GM10248 (cell line): ENCODE measurements at places on chromosomes 2 and 18.

DNA sequence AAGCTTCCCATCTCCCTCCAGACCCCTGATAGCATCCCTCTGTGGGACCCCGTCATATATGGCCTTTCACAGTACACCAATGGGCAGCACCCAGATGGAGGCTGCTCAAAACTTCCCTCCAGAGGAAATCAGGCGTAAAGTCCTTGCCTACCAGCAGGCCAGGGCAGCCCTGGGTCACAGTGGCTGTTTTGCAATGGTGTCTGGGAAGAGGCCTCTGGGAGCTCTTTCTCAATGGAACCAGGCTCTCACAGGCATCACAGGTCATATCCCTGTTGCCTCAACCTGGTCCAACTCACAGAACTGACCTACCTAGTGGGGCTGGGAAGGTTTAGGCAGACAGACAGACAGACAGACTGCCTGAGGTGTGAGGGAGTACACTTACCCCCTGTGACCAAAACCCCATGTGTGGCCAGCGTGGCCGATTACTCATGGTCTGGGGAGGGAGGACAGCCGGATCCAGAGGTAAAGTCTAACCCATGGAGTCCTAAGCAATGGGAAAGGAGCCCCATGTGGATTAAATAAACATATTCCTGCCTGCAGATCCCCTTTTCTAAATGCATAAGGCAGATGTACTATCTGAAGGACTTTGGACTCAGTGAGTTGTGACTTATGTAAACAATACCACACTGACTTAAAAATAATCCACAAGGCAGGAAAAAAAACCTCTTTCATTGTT lies 58.2 kb downstream of the BCL2L11 start:
- no peak for DNase-seq

- no peak for DNase-seq
These were observed 641.7 kb downstream of the NR4A2 start for GRCh38 chr2:155690785-155691184.

DNA sequence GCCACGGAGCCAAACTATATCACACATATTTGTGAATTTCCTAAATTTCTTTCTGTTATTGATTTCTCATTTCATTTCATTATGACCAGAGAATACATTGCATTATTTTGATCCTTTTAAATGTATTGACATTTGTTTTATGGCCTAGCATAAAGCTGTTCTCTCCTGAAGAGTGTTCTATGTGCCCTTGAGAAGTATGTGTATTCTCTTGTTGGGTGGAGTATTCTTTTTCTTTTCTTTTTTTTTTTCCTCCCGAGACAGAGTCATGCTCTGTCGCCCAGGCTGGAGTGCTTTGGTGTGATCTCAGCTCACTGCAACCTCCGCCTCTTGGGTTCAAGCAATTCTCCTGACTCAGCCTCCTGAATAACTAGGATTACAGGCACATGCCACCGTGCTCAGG lies 5.2 kb downstream of the HAUS1 start:
- no peak for DNase-seq

DNA sequence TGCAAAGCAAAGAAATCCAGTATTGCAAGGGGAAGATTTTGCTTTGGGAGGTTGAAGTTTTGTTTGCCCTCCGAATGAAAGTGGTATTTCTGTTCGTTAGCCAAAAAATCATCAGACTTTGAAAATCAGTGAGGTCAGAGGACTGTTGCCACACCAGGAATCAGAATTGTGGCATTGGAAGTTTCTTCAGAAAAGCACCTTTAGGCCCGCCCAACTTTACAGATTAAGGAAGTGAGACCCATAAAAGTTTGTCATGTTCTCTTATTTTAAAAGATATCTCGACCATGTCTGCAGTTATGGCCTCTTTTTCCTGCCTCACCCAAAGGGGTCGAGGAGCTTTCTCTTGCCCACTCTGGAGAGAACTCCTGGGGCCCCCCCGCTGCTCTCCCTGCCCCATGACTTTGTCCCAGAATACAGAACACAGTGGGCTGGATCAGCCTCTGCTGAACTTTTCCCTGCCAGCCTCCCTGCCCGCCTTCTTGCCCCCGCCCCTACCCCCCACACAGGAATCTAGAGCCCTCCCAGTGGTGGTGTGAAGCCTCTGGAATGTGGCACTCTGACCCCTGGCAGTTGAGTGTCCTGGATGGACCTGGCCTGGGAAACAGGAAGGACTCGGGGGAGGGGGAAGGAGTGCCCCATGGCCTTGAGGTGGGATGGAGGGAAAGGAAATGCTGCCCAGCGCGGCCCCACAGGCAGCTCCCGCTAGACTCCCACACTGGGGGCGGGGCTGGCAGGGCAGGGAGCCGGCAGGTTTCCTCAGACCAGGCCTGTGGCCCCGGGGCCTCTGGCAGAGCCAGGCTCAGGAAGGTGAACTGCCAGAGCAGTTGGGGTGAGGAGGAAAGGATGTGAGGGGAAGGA lies 25.3 kb downstream of the CRIM1 start:
- DNase-seq, result no peak

GRCh38 chr2:147763861-147764260 lies 81.0 kb upstream of the ACVR2A start:
- no peak for DNase-seq

DNA sequence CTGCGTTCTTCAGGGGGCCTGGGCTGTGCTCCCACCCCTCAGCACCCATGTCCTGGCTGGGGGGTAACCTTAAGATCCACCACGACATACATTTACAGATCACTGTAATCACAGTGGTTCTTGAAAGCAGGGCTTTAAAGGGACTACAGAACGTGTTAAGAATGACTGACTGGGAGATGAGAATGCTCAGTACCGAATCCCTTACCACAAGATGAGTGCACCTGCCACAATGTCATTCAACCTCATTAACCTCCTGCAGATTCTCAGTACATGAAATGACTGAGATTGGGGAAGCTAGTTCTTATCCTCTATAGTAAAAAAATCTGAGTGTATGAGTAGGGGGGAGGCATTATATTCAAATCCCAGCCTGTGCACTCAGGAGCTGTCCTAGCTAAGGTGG lies 10.5 kb upstream of the PIEZO2 start:
- no peak for DNase-seq

GRCh38 chr2:175684466-175684865 lies 317.6 kb downstream of the LNPK start:
- DNase-seq, result no peak

- no peak for DNase-seq
These were observed 29.3 kb downstream of the HS1BP3 start for GRCh38 chr2:20621366-20622295.

GRCh38 chr2:31384771-31385276 lies 29.7 kb downstream of the XDH start:
- DNase-seq, result no peak

DNA sequence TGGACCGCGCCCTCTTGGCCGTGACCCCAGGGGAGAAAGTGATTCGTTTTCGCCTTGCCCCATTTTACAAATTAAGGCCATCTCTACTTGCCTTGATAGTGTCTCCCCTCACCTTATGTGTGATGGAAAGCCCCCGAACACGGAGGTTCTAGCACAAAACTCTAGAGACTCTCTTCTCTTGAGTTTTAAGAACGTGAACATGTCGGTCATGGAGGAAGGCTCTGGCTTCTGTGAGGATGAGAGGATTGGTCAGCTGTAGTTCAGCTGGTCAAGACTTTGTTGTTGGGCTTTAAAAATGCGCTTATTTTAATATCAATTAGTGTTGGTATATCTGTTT lies 828 bp downstream of the DYNC1I2 start:
- DNase-seq, result peak; percentile 11

GRCh38 chr2:208186465-208186864 lies 3.4 kb downstream of the C2orf80 start:
- DNase-seq, result no peak

DNA sequence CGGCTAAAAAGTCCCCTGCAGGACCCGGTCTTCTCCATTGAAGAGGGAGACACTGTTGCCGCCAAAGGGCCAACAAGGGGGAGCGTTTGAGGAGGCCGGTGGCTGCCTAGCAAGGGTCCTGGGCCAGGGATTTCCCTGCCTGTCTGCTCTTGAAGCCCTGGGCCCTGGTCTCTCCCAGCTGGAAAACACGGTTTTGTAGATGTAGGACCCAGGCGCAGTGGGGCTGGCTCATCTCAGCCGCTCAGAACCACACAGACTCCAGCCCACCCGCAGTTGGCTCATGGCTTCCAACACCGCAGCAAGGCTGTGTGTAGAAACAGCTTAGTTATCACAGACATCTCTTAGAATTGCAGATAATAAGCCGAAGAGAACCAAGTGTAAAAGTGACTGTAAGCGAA lies 57.1 kb upstream of the TWIST2 start:
- no peak for DNase-seq

DNA sequence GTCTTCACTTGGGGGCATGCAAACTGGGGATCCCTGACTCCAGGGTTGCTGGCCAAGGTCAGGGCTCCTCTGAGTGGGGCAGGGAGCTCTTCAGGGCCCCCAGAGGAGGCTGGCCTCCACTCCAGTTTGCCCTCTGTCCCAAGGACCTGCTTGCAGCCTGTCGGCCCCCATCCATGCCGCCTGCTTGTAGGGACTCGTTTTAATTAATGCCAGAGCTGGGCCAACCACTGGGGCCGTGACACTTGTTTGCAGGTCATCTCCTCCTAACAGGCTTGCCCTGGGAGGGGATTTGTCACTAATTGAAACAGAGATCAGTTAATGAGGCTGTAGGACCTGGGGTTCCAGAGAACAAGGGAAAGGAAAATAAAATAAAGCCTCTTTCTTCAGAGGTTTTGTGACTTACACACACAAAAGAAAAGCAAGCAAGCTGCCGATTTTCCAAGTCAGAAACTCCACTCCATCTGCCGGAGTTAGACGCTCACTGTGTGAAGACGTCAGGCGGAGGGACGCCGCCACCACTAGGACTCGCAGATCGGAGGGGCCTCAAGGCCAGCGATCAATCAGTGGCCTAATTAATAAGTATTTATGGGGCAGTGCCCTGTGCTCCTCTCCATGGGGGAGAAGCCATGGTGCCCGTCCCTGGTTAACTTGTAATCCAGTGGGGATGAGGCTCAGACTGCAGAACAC lies 75.9 kb downstream of the SFXN5 start:
- no peak for DNase-seq

DNA sequence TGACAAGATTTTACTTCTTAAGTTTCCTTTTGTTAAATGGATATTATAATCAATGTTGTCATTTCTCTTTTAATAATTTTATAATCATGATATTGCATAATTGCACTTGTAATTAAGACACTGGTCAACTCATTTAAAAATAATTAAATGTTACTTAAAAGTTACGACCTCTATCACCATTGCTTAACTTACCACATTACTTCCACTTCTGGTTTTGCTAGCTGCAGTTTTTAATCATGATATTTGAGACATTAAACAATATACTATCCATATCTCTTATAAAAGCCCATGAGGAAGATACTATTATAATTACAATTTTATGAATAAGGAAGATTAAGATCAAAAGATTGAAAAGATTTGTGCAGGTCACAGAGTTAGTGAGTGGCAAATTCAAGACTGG lies 502.0 kb downstream of the RNF144A start:
- no peak for DNase-seq

GRCh38 chr2:232731470-232731869 lies 34.3 kb downstream of the GIGYF2 start:
- DNase-seq, result no peak

- no peak for DNase-seq
These were observed 6.8 kb downstream of the WDPCP start for GRCh38 chr2:63581298-63581961.

- DNase-seq, result no peak
These were observed 222.3 kb downstream of the IKZF2 start for GRCh38 chr2:212929116-212929515.

DNA sequence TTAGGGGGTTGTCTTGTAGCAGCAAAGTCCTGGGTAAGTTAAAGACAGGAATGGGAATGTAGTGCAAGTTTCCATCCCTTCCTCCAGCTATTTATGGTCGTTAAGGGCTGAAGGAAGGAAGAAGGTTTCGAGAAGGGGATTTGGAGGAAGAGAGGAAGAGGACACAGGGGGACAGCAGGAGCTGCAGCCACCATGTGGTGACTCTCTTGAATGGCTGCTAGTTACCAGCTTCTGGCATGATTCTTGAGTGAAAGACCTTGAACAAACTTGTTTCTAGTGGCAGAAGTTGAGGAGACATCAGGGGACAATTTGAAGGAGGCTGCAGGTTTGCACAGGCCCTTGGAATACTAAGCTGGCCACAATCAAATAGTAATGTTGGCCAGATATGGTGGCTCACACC lies 116.6 kb downstream of the MTX2 start:
- DNase-seq, result no peak

- DNase-seq, result no peak
These were observed 20.2 kb upstream of the SFXN5 start for GRCh38 chr2:73091696-73092095.

- no peak for DNase-seq
These were observed 38.4 kb upstream of the MYO1B start for GRCh38 chr2:191206613-191207471.

GRCh38 chr18:37107748-37108522 lies 279.0 kb downstream of the KIAA1328 start:
- no peak for DNase-seq

DNA sequence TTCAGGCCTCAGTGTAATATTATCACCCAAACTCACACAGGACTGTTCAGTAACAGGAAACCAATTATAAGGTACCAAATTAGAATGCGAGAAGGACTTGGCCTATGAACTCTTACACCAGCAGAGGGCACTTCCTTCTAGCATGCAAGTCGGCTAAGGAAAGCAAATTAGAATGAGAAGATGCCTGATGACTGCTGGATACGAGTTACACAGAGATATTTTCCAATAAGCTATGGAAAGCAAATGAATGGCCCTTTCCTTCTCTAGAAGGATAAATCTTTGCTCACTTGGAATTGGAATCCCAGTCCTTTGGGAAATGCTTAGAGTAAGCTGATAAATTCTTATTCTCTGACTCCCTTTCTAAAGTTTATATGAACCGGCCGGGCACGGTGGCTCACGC lies 109.8 kb downstream of the AP1S3 start:
- peak; percentile 70 for DNase-seq

GRCh38 chr2:153802671-153803070 lies 69.1 kb upstream of the GALNT13 start:
- no peak for DNase-seq

GRCh38 chr2:212609479-212609878 lies 70.9 kb upstream of the ERBB4 start:
- DNase-seq, result no peak

GRCh38 chr2:88855620-88856408 lies 164.3 kb downstream of the RPIA start:
- DNase-seq, result no peak

- DNase-seq, result no peak
These were observed 50.7 kb downstream of the STRN start for GRCh38 chr2:36915627-36916026.

DNA sequence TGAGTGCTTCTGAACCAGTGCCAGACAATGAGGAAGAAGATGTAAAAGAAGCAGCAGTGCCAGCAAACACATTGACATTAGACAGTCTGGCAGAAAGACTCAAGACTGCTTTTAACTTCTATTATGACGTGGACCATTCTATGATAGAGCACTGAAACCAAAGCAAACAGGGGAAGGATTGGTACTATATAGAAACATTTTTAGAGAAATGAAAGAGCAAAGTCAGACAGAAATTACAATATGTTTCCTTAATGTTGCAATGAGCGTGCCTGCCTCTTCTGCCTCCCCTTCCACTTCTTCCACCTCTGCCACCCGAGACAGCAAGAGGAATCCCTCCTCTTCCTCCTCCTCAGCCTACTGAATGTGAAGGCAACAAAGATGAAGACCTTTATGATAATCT lies 39.7 kb downstream of the DHX57 start:
- DNase-seq, result peak; percentile 60
